Activated naive CD4-positive, alpha-beta T cell treated with anti-CD3 and anti-CD28 coated beads, Interleukin-2, amount 50 U/mL, for 16 hours (primary cell): ENCODE measurements at places on chromosomes 1 and 21.
A peak's percentile ranks its signal among the peaks of the same experiment; 100 is the strongest.

GRCh38 chr1:232414100-232414499, 215.8 kb downstream of the SIPA1L2 start:
- no peak for DNase-seq

DNA sequence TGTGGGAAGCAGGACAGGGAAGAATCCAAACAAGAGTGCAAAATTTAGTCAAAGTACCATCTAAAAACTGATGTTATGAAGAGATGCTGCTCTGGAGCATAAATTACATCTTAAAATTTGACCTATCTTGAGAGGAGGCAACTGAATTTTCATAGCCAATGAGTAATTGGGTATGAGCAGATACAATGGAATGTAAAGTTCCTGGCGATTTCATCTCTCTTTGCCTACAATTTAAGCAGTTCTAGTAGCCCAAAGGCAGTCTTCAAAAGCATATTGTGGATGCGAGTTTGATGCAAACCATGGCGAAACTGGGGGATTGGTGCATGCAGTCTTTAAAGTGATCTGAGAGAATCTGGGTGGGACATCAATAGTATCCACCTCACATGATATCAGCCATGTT, 1265.9 kb downstream of the BRINP3 start:
- no peak for DNase-seq

GRCh38 chr21:42226626-42227025, 7.7 kb downstream of the ABCG1 start:
- DNase-seq: no peak

GRCh38 chr1:235278915-235279292, 49.1 kb downstream of the ARID4B start:
- no peak for DNase-seq

- DNase-seq: no peak
Measured at GRCh38 chr1:157198619-157199420, 60.6 kb upstream of the ETV3 start.

- no peak for DNase-seq
Measured at GRCh38 chr1:1295154-1295923, 12.4 kb downstream of the ACAP3 start.

DNA sequence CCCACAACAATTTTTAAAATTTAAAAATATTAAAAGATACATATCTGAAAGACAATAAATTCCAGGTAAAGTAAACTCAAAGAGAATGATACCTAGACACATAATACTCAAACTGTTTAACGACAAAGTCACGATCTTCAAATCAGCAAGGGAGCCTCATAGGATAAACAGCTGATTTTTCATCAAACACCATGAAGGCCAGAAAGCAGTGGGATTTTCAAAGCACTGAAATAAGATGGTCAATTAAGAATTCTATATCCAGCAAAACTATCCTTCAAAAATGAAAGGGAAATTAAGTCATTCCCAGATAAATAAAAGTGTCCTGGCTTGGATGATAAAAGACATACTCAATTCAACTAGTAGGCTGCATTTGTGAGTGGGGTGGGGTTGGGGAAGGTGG, 100.5 kb downstream of the TIAM1 start:
- DNase-seq: no peak

DNA sequence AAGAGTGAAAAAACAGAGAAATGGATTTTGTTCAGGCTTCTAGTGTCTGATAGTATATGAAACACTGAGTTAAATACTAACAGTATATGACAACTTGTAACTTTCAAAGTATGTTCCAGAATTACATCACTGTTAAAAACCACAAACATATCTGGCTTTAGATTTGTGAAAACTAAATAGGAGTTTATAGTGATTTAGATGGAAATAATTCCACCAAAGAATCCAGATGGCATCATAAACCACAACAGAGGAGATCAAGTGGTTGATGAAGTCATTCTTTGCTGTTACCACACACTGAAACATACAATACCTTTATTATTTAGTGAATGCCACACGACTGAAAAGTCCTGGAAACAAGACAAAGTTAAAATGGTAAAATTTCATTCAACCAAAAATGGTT, 37.2 kb downstream of the ALG14 start:
- no peak for DNase-seq

DNA sequence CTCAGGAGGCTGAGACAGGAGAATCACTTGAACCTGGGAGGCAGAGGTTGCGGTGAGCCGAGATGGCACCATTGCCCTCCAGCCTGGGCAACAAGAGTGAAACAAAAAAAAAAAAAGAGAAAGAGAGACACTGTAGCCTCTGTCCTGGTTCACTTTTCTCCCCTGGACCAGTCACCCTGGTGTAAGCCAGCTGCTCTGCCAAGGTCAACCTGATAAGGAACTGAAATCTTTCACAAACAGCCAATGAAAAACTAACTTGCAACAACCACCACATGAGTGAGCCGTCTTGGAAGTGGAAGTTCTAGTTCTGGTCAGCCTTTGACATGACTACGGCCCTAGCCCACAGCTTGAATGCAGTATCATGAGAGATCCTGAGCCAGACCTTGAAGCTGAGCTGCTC, 36.8 kb upstream of the CXADR start:
- no peak for DNase-seq

GRCh38 chr1:84480650-84481049, 1.6 kb downstream of the RPF1 start:
- no peak for DNase-seq

GRCh38 chr1:204194771-204195170, 1.5 kb downstream of the KISS1 start:
- no peak for DNase-seq

- DNase-seq: no peak
Measured at GRCh38 chr1:66231217-66231616, 302.7 kb upstream of the SGIP1 start.

DNA sequence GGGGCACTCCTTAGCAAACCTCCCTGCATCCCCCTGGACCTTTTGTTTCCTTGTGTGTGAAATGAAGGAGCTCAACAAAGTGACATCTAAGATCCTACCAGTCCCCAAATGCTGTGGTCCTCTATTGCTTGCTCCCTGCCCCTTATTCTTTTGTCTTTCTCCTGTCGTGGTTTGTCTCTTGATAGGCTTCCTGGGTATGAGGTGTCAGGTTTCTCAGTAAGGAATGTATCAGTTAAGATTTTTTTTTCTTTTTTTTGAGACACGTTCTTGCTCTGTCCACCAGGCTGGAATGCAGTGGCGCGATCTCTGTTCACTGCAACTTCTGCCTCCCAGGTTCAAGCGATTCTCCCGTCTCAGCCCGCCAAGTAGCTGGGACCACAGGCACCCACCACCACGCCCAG, 16.8 kb downstream of the CNIH3 start:
- no peak for DNase-seq

GRCh38 chr1:75431843-75432242, 179.1 kb downstream of the SLC44A5 start:
- no peak for DNase-seq

GRCh38 chr1:152118915-152119314, 3.7 kb upstream of the TCHH start:
- DNase-seq: no peak

GRCh38 chr21:43312751-43313169, 114.2 kb downstream of the SIK1 start:
- DNase-seq: no peak

GRCh38 chr1:154402409-154402921, 2.7 kb upstream of the IL6R start:
- no peak for DNase-seq

DNA sequence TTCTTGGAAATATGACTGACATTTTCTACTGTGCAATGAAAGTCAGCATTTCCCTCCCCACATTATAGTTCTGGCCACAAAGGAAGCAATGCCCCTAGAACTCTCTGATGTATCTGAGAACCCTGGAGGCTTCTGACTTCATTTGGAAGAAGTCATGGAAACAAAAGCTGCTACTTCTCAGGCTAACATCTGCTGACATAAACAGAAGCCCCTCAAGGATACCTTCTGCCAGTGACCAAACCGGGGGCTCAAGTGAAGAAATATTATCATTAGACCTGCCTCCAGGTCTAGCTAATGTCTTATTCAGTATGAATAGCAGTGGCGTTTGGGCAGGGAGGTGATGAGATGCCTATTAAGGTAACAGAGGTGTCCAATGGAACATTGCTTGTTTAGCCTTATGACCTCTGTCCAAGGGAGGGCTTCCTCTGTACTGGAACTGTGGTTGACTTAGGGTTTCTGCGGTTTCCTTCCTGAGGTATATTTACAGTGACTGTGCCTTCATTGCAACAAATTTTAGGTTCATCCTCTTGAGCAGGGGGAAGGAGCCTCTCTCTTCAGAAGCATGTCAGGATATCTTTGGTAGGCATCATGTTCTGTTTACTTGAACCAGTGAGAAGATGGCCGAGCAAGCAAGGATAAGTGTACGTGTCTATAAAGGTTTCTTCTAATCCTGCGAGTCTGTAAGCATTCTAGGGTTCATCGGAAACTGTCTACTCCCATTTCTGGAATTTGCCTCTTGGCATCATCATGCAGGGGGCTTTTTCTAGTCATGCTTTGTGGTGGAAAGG, 161.7 kb downstream of the PBX1 start:
- no peak for DNase-seq

DNA sequence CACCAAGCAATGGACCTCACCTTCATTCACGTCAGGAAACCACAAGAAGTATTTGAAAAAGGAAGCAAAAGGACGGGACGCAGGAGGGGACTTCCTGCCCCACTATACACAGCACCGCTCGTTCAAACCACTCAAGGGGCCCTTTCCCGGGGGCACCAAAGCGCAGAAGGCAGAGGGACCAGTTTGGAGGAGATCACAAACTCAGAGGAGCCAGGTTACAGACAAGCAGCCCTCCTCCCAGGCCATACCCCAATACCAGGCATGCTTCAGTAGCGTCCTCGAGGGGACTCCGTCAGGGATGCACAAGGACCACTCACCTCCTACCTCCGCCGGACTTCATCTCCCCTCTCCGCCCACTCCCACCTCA, 685 bp downstream of the CRTC2 start:
- no peak for DNase-seq

GRCh38 chr1:159239551-159240220, 35.0 kb downstream of the ACKR1 start:
- DNase-seq: no peak

DNA sequence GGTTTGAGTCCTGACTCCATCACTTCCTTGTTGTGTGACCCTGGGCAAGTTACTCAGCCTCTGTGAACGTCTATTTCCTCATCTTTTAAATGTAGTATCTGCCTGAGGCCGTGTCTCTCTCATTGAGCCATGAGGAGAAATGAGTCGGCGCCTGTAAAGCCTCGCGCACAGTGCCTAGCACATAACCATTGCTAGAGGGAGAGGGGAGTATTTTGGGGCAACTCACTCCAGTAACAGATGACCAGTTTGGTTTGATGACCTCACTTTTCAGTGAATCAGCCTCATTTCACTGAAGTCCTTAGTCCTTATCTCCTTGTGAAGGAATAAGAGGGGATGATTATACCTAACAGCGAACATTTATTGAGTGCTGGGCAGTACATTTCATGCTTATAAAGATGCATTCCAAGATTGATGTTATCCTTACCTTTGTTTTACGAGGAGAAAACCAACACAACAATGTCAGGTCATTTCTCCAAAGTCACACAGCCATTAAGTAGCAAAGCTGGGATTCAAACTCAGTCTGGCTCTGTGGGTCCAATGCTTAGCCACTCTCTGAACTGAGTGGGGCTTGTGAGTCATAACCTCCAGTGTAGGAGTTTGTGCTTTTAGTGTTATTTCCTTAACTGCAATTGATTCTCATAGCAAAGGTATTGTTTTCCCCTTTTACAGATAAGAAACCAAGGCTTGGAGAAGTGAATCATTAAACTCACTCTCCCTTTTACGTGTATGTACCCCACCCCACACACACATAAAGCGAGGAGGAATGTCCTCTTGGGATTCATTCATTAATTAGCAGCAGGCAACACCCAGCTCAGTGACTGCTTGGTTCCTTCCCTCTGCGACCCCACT, 25.9 kb downstream of the KCNC4 start:
- DNase-seq: peak; percentile 45

DNA sequence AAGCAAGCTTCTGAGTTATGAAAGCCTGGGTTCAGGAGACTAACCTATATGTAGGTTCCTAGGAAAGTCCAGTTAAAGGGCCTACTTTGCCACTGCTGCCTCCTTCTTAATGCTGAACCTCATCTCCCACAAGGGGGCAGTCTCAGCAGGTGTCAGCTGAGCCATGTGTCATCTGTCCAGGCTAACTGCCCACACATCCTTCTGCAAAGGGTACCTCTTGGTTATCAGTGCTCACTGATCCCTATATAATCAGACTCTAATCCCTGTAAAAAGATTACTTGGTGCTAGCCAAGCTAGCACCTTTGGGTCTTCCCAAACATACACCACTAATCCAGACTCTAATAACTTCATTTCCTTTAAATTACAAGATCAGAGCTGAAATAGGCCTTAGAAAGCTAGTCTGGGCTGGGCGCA, 9.0 kb downstream of the PRDX1 start:
- DNase-seq: peak; percentile 52

DNA sequence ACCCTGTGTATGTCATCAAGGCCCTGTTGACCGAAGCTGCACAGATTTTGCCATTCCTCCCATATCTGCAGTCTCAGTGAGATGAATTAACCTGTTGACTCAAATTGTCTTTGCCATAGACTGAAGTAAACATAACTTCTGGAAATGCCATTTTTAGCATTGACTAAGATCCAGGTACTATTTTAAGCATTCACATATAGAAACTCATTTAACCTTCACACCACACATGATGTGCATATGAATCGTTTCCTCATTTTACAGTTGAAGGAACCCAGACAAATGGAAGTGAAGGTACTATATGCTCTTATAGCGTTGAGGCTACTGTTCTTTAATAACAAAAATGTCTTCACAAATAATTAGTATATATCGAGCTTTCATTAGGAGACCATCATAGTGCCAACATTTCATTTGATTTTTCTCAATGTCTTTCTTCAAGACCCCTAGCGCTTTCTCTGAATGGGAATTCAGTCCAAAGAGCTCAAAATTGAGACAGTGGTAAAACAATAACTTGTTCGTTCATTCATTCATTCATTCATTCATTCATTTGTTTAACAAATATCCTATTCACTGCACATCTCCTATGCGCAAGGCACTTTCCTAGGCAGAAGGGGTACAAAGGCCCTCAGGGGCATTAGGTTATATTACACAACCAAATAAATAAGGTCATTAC, 444.7 kb downstream of the ADGRL2 start:
- DNase-seq: no peak

- DNase-seq: no peak
Measured at GRCh38 chr1:230120289-230120920, 53.4 kb downstream of the GALNT2 start.

DNA sequence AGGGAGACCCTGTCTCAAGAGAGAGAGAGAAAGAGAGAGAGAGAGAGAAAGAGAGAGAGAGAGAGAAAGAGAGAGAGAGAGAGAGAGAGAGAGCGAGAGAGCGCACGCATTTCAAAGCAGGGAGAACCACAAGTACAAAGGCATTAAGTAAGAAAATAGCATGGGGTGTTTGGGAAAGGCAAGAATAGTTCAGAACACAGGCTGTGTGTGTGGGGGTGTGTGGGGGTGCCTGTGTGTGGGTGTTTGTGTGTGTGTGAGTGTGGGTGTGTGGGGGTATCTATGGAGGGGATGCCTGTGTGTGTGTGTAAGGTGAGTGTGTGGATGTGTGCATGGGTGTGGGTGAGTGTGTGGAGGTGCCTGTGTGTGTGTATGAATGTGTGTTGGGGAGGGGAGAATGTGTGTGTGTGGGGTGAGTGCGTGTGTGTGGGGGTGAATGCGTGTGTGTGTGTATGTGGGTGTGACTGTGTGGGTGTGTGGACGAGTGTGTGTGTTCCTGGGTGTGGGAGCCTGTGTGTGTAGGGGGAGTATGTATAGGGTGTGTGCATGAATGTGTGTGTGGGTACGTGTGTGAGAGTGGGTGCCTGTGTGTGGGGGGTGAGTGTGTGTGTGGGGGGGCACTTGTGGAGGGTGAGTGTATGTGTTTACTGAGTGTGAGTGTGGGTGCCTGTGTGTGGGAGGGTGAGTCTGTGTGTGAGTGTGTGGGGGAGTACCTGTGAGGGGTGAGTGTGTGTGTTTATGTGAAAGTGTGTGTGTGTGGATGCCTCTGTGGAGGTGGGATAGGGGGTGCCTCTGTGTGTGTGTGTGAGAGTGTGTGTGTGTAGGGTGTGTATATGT, 19.1 kb upstream of the HDAC1 start:
- peak; percentile 40 for DNase-seq
